ENCODE measurements at places on chromosomes 3 and 15. TPM values are rescaled to one million over a fixed set of nuclear protein-coding genes. Genes with fewer than 3 reads are reported as not detected.

DNA sequence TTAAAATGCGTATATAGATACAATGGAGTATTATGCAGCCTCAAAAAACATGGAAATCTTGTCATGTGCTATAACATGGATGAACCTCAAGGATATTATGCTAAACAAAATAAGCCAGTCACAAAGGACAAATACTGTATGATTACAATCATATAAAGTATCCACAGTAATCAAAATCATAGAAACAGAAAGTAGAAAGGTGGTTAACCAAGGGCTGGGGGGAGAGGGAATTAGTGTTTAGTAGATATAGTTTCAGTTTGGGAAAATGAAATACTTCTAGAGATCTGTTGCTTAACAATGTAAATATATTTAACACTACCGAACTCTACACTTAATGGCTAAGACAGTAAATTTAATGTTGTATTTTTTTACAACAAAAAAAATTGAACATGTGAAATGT is 9.0 kb downstream of the TOP2B start:
- DNase-seq = no peak

GRCh38 chr15:57114070-57114469 is 195.6 kb downstream of the TCF12 start:
- no peak for DNase-seq

DNA sequence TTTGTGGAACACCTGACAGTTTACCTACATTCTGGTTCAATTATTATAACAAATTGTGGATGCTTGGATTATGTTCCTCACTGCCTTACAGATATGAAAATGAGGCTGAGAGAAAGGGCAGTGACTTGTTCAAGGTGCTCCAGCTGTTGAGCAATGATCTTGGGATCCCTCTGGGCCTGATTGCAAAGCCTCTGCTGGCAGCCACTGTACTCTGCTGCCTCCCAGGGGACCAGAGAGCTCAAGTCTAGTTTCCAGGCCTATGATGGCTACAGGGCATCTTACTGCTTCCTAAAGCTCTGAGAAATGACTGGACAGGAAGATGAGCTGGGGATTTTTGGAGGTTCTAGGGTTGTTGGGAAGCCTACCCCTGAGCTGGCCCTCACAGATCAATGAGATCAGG is 2.3 kb upstream of the SHC4 start:
- no peak for DNase-seq

GRCh38 chr3:73572368-73572767 is 52.4 kb downstream of the PDZRN3 start:
- DNase-seq = no peak

IL20RB gene
- 192 TPM for polyA plus RNA-seq

CPNE4 gene
- 0.24 TPM for polyA plus RNA-seq

Data from keratinocyte (primary cell).